ENCODE measurements at places on chromosomes 16 and 17.
A peak's percentile ranks its signal among the peaks of the same experiment; 100 is the strongest.

DNA sequence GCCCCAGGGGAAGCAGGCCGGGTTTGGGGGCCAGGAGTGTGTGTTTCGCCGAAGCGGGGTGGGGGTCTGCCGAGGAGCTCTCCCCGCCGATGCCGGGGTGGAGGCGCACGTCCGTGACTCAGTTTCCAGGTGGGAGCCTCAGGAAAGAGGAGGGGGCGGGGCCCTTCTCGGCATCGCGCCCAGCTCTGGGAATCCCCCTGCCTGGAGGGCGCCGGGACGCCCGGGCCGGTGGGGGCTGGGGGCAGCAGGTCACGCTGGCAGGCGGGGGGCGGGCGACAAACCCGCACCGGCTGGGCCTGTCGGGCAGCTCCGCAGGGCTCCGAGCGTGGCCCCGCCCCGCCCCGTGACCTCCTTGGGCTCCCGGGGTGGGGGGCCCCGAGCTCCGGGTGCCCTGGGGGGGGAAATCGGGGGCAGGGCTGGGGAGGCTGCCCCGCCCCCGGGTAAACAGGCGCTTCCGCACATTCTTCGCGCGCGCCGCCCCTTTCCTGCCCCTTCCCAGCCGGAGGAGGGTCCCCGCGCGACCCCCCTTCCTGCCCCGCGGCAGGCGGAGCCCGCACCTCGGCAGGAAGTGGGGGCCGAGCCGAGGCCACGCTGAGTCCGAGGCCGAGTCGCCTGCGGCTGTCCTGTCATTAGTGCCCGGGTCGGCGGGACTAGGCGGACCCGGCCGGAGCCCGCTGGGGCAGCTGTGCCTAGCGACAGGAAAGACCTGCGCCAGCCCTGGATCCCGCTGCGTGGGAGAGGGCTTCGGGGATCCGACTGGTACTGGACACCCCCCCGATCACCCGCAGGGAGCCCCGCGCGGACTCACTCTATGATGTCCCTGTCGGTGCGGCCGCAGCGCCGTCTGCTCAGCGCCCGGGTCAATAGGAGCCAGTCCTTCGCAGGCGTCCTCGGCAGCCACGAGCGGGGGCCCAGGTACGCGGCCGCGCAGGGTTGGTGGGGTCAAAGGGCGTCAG, 9.3 kb downstream of the RIPOR1 start:
- peak; percentile 54 for DNase-seq

GRCh38 chr16:83138512-83138911, 511.7 kb downstream of the CDH13 start:
- no peak for DNase-seq

DNA sequence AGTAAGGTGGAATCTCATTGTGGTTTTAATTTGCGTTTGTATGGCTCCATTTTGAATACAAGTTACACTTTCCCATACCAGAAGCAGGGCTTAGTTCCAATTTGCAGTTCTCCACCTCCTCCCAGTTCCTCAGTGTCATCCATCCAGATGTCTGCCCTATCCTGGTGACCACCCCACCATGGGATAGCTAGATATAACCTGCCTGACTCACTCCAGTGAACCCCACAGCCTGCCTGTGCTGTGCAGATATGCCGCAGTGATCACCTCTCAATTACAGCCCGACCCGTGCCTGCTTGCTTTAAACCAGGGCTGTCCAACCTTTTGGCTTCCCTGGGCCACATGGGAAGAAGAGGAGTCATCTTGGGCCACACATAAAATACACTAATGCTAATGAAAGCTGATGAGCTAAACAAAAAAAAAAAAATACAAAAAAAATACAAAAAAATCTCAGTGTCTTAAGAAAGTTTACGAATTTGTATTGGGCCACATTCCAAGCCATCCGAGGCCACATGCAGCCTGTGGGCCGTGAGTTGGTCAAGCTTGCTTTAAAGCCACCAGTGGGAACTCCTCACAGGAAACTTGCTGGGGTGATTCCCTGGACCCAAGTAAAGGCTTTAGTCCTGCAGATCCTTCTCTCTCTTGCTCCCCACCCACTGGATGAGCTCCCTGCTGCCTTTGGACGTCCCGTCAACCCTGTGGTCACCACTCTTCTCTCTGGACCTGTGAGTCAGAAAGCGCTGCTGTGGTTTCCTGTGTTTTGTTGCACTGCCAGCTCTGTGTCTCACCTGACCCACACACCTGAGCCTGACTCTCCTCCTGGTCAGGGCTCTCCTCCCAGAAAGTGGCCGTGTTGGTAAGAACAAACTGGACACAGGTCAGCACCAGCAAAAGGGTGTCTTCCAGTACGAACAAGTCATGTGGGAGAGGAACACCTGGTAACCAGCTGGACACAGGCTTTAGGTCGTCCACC, 83.0 kb downstream of the EMP2 start:
- no peak for DNase-seq

GRCh38 chr16:67518676-67519075, 10.0 kb upstream of the RIPOR1 start:
- DNase-seq = no peak

- DNase-seq = no peak
Observed at GRCh38 chr16:15653227-15653626, 3.2 kb downstream of the NDE1 start.

DNA sequence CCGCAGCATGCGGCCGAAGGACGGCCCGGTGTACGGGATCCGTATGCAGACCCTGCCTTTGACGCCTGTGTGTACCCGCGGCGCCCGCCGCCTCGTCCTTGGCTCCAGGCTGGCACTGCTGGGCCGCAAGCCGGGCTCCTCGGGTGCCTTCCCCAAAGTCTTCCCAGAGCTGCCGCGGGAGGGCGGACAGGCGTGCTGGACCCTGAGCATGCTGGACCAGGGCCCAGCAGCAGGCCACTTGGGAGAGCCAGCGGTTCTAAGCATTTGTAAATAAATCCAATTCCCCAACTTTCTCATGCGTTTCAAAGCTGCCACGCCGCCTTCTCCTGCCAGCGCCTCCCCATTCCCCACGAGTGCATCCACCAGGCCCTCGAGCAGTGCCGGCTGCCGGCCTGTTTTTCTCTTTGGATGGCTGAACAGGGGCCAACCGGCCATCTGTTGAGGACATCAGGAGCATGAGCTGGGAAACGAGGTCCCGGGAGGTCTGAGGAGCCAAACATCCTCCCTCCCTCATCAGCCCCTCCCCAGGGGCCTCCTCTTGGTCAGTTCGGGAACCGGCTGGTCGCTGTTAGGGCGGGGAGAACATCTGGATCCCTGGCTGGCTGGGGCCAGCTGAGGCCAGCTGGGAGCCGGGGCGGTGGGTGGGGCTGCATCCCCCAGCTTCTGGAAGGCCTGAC, 20.5 kb upstream of the PABPN1L start:
- DNase-seq = no peak

GRCh38 chr17:66893382-66893781, 58.5 kb downstream of the CACNG5 start:
- DNase-seq = no peak

GRCh38 chr16:3739636-3740035, 22.3 kb upstream of the TRAP1 start:
- DNase-seq = no peak

DNA sequence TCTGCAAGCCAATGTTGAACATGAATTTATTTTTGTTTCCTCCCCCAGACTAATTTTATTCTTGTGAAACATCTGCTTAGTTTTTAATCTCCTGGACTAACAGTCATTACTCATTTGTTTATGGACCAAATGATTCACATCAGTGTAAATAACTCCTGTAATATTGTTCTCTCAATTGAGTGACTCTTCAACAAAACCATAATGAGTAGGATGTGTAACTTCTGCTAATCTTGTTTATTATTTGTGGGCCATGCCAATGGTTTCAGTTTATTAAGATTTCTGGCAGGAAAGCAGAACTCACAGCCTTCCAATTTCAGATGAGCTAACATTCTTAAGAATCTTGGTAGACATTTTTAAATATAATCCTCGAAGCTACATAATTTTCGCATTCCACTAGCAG, 1216.3 kb upstream of the GOT2 start:
- DNase-seq = no peak

- DNase-seq = no peak
Observed at GRCh38 chr17:45227926-45228762, 6.5 kb downstream of the FMNL1 start.

GRCh38 chr16:5756969-5757368, 659.4 kb upstream of the EEF2KMT start:
- no peak for DNase-seq

- DNase-seq = no peak
Observed at GRCh38 chr17:13476720-13477119, 125.0 kb downstream of the HS3ST3A1 start.

DNA sequence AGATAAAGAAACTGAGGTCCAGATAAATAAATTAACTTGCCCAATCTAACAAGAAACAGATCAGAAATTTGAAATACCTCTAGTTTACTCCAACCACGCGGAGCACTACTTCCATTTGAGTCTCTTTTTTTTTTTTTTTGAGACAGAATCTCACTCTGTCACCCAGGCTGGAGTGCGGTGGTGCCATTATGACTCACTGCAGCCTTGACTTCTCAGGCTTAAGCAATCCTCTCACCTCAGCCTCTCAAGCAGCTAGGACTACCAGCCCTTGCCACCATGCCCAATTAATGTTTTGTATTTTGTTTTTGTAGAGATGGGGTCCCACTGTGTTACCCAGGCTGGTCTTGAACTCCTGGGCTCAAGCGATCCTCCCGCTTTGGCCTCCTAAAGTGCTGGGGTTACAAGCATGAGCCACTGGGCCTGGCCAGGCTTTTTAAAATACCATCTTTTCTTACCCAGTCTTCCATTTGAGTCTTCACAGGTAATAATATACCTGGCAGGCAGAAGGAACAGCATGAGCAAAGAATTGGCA, 3.3 kb upstream of the NACA2 start:
- no peak for DNase-seq

GRCh38 chr17:34542700-34543336, 36.6 kb upstream of the TMEM132E start:
- peak; percentile 37 for DNase-seq

- DNase-seq = no peak
Observed at GRCh38 chr16:13136901-13137300, 235.5 kb downstream of the SHISA9 start.

GRCh38 chr16:30778549-30779244, 8.3 kb downstream of the ZNF629 start:
- no peak for DNase-seq

DNA sequence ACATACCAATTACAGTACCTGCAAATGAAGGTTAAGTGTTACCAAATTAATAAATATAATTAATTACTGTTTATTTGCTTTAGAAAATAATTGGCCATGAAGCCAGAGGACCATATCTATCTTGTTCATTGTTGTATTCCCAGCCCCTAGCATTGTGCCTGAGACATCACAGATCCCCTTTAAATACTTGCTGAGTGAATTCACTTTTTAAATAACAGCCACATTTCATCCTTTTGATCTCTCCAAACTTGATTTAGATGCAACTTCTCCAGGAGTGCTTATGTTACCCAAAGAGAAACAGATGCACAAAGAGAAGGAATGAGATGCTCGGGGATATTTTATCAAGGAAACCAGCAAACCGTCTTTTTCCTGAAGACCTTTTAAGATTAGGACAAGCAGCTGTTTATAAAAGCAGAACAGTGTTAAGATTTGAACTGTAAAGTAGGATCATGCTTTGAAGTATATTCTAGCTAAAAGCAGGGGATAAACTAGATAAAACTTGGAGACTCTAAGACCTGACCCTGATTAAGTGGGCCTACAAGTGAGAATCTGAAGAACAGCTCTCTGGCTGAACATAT, 66.3 kb downstream of the CHD9 start:
- no peak for DNase-seq

- DNase-seq = no peak
Observed at GRCh38 chr16:19130852-19131824, 17.4 kb downstream of the ITPRIPL2 start.

GRCh38 chr17:78168903-78169793, 767 bp downstream of the SYNGR2 start:
- peak; percentile 37 for DNase-seq

DNA sequence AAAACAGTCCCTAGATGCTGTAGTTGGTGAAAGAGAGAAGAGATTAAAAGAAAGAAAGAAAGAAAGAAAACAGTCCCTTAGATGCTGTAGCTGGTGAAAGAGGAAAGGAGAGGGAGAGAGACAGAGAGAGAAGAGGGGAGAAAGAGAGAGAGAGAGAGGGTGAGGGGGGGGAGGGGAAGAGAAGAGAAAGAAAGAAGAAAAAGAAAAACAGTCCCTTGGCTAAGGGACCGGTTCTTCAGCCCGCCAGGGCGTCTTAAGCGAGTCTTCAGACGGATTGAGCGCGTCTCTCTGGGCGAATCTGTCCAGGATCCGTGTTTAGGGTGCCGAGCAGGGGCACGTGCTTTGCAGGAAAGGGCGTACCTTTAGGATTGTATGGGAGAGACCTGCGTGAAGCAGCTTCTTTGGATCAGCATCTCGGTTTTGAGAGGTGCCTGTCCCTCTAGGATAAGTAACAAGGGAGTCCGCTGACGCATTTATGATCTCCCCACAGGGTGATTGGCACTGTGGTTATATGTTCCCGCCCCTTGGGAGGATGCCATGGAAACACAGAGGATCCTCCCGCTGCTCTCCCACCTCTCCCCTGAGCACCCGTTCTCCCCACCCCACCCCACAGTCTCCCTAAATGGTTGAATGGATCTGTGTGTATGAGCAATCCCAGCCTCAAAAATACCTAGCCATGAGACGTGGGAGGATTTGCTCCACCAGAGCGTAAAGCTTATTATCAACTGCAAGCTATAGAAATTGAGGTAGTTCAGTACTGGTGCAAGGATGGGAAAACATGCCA, 16.7 kb downstream of the GNGT2 start:
- no peak for DNase-seq

DNA sequence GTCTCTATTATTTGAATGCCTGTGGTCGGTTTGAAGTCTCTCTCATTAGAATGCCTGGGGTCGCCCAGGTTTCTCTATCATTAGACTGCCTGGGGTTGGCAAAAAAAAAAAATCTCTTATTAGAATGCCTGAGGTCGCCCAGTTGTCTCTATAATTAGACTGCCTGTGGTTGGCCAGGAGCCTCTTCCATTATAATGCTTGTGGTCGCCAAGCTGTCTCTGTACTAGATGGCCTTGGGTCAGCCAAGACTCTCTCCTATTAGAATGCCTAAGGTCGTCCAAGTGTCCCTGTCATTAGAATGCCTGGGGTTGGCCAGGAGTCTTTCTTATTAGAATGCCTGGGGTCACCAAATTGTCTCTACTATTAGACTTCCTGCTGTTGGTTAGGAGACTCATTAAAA, 2228.4 kb downstream of the TP53TG3F start:
- DNase-seq = no peak

DNA sequence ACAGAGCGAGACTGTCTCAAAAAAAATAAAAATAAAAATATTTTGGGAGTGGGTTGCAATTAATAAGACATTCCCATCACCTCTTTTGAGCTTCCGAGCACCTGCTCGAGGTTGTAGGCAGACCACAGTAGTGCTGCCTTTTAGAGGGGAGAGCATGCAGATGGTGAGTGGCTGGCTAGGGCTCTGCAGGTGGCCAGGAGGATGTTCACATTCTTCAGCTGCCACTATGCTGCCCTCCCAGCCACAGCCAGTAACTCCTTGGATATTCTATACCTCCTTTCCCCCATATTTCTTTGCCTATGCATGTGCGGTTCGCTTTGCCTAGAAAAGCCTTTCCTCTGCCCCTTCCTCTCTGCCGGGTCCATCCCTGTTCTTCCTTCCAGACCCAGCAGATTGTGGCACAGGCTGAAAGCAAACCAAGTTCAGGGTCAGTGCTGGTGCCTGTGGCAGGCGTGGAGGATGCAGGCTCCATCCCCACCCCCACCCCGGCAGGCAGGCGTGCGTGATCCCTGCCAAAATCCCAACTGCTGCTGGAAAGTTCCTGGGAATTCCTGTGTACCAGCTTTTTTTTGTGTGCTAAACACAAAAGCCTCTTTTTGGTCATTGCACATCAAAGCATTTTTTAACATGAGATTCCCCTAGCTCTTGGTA, 33.8 kb upstream of the CMIP start:
- no peak for DNase-seq
